ENCODE measurements at places on chromosomes 11 and 22. TPM values are rescaled to one million over a fixed set of nuclear protein-coding genes. Genes with fewer than 3 reads are reported as not detected.

HBE1 gene
- 9.2 TPM for polyA plus RNA-seq

CD248 gene
- polyA plus RNA-seq = 44.0 TPM

CATSPER1 gene
- polyA plus RNA-seq = not detected

RIMBP3B gene
- polyA plus RNA-seq = not detected

USH1C gene
- 3.7 TPM for polyA plus RNA-seq

OSBP2 gene
- polyA plus RNA-seq = 22.3 TPM

Data from spinal cord (tissue), 10 donors.